Psoas muscle (tissue), 8 donors: ENCODE measurements at places on chromosomes 2 and 18. TPM values are rescaled to one million over a fixed set of nuclear protein-coding genes. Genes with fewer than 3 reads are reported as not detected.

Gene MOCOS
- 2.9 TPM for total RNA-seq

Gene ANKRD30BL
- total RNA-seq, result not detected

Gene LBH
- 14.2 TPM for total RNA-seq

Gene MAP3K19
- not detected for total RNA-seq

Gene DOCK10
- total RNA-seq, result 4.4 TPM

Gene ZNF804A
- total RNA-seq, result not detected

Gene KLHL41
- 3,419 TPM for total RNA-seq

Gene RIT2
- total RNA-seq, result not detected

Gene ANKZF1
- 9.3 TPM for total RNA-seq

Gene EPHA4
- total RNA-seq, result 5.9 TPM

Gene COL3A1
- total RNA-seq, result 71.7 TPM

Gene ITPRIPL1
- total RNA-seq, result 0.77 TPM

Gene NAT8
- not detected for total RNA-seq

Gene LOXHD1
- total RNA-seq, result 0.12 TPM
